ENCODE measurements at places on chromosomes 6 and 20.
A peak's percentile ranks its signal among the peaks of the same experiment; 100 is the strongest.

DNA sequence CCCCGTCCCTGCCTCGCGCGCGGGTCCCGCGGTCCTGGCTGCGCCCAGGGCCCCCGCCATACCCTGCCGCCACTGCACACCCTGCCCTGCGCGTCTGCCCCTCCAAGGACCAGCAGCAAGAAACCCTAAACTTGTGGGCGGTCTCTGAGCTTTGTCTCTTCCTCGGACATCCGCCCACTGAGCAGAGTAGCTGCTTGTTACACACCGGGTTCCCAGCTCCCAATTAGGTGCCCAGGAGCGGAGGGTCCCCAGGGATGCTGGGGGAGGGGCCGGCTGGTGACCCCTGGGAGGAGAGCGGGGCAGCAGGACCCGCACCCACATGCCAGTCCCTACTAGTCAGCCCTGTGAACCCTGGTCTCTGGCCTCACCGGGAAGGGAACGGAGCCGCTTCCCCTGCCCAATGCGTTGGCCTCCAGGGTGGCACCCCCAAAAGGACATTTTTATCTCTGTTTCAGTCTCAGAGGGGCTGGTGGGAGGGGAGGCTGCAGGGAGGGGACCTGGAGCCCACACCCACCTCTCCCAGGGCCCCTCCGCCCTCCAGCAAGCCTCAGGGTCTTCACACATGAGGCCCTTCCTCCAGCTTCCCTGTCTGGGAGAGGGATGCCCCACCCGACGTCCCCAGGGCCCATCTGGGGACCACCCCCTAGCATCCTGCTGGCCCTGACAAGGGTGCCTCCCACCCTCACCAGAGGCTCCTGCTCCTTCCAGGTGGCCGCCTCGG, 10.5 kb downstream of the STMN3 start:
- DNase-seq, result peak; percentile 42

GRCh38 chr6:43298565-43299337, 691 bp downstream of the SLC22A7 start:
- DNase-seq, result no peak

- DNase-seq, result no peak
These were observed 264.6 kb upstream of the MAN1A1 start for GRCh38 chr6:119614138-119614537.

DNA sequence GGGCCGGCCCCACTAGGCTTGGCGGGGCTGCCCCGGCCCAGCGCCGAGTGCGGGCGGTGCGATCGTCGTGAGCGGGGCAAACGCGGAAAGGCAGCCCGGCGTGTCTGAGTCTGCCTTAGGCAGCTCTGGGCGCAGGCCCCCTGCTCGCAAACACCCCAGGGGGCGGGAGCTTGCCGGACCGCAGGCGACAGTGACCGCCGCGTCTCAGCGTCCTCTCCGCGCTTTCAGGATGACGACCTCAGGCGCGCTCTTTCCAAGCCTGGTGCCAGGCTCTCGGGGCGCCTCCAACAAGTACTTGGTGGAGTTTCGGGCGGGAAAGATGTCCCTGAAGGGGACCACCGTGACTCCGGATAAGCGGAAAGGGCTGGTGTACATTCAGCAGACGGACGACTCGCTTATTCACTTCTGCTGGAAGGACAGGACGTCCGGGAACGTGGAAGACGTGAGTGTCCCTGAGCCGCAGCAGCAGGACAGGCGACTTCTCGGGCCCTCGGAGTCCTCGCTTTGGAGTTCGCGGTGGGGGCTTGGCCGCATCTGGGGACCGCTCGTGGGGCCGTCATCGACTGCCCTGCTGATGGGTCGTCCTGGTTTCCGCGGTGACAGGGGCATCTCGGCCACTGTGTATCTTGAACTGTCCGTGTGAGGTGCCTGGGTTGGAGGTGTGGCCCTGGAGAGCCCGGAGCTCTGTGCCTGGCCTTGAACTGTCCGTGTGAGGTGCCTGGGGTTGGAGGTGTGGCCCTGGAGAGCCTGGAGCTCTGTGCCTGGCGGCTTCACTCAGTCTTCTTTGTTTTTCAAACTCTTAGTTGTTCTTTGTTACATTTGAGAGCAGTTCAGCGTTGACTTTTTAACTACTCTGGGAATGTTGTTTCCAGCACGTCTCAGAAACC, 786 bp downstream of the ADRM1 start:
- peak; percentile 23 for DNase-seq

DNA sequence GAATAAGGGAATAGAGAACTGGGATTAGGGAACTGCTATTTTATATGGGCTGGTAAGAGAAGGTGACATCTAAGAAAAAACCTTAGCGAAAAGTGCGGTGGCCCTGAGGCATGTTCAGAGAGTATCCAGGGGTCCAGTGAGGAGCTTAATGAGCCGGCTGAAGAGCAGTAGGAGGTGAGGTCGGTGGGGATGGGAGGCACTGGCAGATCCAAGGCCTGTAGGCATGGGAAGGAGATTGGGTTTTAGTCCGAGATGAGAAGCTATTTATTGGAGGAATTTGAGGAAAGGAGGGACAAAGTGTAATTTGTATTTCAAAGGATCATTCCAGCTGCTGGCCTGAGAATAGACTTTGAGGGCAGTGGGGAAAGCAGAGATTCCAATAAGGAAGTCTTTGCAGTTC, 123.8 kb downstream of the QKI start:
- no peak for DNase-seq

- no peak for DNase-seq
These were observed 46.3 kb upstream of the FOXA2 start for GRCh38 chr20:22630701-22631100.

GRCh38 chr6:109076377-109076776, 18.3 kb downstream of the SESN1 start:
- peak; percentile 46 for DNase-seq

DNA sequence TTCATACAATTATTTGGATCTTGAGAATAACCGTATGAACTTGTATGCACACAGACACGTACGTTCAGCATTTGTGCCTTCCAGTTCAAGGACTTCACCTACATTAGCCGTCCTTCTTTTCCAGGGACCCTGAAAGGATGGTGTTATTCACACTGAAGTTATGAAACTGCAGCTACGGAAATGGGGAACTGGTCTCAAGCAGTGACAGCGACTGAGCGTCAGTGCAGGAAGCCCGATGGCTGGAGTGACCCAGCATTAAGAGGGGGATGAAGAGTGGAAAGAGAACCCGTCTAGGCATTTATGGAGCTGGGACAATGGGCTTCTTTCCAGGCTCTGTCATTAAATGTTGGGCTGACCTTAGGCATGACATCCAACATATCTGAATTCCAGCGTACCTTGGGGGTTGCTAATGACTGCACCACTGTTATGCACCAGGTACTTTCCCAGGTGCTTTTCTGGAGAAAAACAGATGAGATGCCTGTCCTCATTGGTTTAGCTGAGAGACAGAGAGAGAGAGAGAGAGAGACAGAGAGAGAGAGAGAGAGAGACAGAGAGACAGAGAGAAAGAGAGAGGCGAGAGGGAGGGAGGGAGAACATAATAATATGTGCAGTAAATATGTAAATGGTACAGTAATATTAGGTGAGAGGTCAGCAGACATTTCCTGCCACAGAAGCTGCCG, 204.7 kb upstream of the EXOC2 start:
- DNase-seq, result no peak

- no peak for DNase-seq
These were observed 48.9 kb downstream of the ZFAND3 start for GRCh38 chr6:37868447-37868825.

- DNase-seq, result peak; percentile 49
These were observed 31.1 kb downstream of the NCOA7 start for GRCh38 chr6:125821825-125822281.

DNA sequence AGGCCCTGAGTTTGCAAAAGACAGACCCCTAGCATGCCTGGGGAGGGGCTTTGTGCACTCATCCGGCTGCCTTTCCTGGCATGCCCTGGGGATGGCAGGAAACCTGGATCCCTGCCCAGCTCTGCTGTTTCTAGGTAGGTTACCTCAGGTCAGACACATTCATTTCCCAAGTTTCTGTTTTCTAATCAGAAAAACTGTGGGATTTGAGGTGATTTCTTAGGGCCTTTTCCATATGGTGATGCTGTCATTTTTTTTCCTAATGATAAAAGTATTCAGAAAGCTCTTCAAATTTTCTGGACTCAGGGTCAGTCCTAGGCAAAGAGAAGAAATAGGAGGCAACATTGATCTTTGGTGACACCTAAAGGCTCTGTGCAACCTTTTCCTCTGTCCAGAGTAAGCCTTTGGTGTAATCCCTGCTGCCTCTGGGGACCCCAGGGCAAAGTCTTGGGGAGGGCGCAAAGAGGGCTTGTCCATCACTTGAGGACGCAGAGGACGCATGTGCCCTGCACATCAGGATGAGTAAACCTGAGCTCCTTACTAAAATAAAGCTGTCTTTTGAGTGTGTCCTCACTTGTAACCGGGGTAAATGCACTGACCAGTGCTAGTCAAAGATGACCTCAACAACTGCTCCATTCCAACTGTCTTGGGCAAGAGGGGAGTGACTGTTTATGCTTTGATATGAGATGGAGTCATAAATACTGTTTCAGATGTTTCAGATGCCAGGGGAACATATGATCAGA, 13.5 kb upstream of the TRAM2 start:
- peak; percentile 25 for DNase-seq

DNA sequence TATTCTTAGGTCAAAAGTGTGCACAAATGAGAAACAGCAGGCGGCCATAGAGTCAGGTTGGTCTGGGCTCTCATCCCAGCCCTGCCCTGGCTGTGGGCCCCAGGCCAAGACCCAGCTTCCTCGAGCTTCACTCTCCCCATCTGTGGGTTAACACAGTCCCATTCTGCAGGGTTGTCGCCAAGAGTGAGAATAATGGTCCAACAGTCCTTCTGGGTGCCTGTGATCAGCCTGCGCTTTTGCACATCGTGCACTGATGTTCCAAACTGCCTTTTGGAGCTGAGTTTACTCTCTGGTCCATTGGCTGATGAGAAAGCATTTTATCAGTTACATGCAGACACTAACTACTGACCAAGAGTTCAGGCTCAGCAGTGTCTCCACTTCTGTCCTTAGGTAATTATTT, 82.6 kb downstream of the INSM1 start:
- DNase-seq, result no peak

- no peak for DNase-seq
These were observed 1.4 kb upstream of the SNTA1 start for GRCh38 chr20:33444797-33445560.

- DNase-seq, result no peak
These were observed 39.2 kb upstream of the HDDC2 start for GRCh38 chr6:125340991-125341390.
